ENCODE measurements at places on chromosomes 4 and X.

DNA sequence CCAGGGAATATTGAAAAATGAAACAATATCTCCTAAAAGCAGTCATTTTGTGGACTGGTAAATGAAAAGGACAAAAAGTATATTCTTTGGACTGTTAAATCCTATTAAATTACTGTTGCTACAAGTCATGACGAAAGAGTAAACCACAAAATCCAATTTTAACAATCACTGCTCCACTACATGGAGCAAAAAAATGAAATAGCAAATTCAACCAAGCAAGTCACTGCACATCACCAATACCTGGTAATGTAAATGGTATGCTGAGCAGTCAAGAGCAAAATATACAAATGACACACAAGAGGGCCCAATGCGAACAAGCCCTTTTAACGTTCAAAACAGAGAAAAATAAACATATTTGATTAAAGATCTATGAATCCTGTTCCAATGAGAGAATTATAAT lies 126.2 kb downstream of the KLHL13 start:
- no peak for DNase-seq

GRCh38 chr4:128751354-128751753 lies 58.1 kb upstream of the JADE1 start:
- no peak for DNase-seq

DNA sequence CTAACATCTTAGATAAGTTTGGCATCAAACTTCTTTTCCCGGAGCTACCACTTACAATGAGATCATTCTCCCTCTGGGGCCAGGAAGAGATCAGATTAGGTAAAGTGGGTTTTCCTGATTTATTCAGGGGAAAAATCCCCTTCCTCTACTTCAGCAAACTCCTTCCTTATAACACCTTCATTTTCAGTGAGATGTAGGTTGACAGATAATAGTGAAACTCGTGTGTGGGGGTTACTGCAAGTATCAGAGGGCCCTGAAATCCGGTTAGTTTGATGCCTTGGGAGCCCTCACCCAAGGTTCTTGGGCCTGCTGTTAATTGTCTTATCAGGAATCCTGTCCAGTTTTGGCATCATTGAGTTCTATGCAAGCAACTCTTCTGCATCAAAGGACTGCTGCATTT lies 10.8 kb downstream of the FTHL17 start:
- DNase-seq: no peak

DNA sequence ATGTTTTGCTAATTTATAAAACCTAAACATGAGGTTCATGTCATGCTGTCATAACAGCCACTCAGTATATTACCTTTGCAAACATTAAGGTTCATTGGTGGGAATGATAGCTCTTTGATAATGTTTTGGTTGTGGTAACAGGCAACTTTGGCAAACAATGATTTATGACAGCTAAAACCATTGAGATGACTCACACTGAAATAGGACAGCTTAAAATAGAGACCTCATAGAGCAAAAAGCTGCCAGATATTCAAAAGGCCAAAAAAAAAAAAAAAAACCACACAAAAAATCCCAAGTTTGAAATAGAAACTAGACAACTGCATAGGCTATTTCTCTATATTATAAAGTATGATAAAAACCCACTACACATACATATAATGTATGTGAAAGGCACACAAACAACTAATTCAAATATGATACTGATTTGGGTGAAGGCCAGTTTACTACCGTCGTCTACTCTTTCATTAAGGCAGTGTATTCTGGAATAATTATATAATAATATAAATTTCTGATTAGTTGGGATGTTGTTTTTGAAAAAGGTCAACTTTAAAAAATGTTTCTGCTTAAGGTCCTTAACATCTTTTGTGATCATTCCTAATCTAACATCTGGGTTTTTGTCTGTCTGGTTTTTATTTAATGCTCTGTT lies 646.0 kb upstream of the PITX2 start:
- DNase-seq: no peak

GRCh38 chrX:49845701-49846403 lies 16.7 kb downstream of the PAGE4 start:
- no peak for DNase-seq

DNA sequence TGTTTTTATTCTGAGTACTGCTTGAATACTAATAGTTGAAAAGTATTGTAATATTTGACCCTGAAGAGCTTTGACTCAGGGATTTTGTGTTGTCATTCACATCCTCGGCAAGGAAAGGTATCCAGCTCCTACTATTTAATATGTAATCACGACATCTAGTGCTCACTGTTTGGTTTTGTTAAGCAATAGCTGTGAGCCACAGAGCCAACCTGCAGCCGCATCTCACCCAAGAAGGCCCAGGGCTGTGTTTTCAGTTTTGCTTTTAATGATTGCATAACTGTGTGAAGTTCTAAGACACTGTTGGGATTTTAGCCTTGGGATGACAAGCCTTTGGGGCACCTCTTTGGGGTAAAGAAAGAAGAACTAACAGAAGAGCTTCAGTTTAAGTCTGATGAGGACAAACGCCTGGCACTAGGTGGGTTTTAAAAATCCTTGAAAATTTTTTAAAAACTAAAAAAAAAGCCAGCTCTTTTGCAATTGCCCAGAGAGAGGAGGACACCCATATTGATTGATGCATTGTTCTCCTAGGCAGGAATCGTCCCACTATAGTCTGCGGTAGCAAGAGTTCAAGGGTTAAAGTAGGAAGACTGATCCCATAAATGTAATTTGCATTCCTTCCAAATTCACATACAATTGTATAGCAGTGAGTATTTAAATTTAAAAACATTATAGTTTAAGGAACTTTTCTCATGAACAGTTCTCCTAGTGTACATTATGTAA lies 157.8 kb downstream of the RELL1 start:
- no peak for DNase-seq

DNA sequence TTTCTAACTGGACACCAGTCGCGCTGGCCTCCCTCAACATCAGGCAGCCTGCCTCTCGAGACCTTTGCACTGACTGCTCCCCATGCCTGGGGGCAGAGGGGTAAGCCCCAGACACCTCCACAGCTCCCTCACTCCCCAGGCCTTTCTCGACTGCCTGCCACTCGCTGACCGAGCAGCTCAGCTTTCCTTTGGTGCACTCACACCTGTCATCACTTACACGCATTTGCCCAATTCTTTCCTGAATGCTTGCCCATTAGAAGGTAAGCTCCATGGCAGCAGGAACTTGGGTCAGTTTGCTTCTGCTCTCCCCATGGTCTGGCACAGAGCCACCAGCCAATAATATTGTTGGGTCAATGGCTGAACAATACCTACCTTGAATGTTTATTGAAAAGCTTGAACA lies 32.2 kb upstream of the PROM1 start:
- no peak for DNase-seq

DNA sequence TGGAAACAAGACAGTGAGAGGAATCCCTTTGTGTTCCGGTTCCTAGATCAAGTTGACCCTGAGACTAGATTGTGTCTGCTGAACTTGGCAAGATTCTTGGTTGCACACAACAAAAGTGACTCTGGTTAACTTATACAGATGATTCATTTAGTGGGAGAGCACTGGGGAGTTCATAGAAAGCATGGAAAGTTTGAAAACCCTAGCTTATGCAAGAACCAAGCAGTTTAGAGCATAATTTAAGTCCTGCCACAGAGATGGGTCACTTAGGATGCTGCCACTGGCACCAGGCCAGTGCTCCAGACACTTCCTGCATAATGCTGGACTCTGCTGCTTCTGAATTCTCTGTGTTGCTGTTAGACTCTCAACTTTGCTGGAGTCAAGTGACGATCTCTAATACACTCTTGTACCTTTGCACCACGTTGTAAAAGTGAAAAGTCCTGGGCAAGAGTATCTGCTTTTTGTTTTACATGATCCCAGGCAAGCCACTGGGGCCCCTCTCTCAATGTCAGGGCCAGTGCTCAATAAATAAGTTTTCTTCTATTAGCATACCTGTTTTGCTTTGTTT lies 12.7 kb upstream of the DCUN1D4 start:
- DNase-seq: no peak

All from 8988T (cell line).